Vein endothelial cell (primary cell): ENCODE measurements at places on chromosomes 7 and 10. TPM values are rescaled to one million over a fixed set of nuclear protein-coding genes. Genes with fewer than 3 reads are reported as not detected.

The GPAM gene
- 10.3 and 10.5 TPM in 2 replicates for total RNA-seq

The C10orf105 gene
- under 0.01 TPM in 1 of 2 replicates, not detected in the other for total RNA-seq

The HTR7 gene
- total RNA-seq, result under 0.01 and 0.10 TPM in 2 replicates

The C10orf53 gene
- not detected in 2 replicates for total RNA-seq

The TAS2R3 gene
- 0.98 and 1.2 TPM in 2 replicates for total RNA-seq

The CPXM2 gene
- total RNA-seq, result 0.65 and 3.8 TPM in 2 replicates

The PRLHR gene
- not detected in 2 replicates for total RNA-seq

The HOXA11 gene
- 1.1 and 2.9 TPM in 2 replicates for total RNA-seq

The TMEM176B gene
- not detected in 2 replicates for total RNA-seq
